ENCODE measurements at places on chromosomes 11 and 22. TPM values are rescaled to one million over a fixed set of nuclear protein-coding genes. Genes with fewer than 3 reads are reported as not detected.

The FGF19 gene
- not detected for total RNA-seq

The LMO2 gene
- total RNA-seq: 60.6 TPM

The DBX1 gene
- total RNA-seq: not detected

The KCNE3 gene
- 19.2 TPM for total RNA-seq

GRCh38 chr11:110712659-110713448, 617 bp upstream of the ARHGAP20 start:
- H3K27ac ChIP-seq: no peak overlapping the region
- no peaks in the 10 kb centered on the region for H3K36me3 ChIP-seq
- peak; percentile 66 for DNase-seq
- H3K27me3 ChIP-seq: peaks cover 9% of the 10 kb centered on the region
- H3K4me3 ChIP-seq: peak overlapping the region; percentile 8
- H3K4me1 ChIP-seq: no peaks in the 10 kb centered on the region

The SYT13 gene
- total RNA-seq: 6.8 TPM

GRCh38 chr11:126194121-126194543, 17.3 kb downstream of the RPUSD4 start:
- no peak overlapping the region for H3K4me3 ChIP-seq
- no peaks in the 10 kb centered on the region for H3K4me1 ChIP-seq
- no peak overlapping the region for H3K27ac ChIP-seq
- no peaks in the 10 kb centered on the region for H3K27me3 ChIP-seq
- H3K36me3 ChIP-seq: peaks cover 3% of the 10 kb centered on the region

The CSRP3 gene
- total RNA-seq: not detected

DNA sequence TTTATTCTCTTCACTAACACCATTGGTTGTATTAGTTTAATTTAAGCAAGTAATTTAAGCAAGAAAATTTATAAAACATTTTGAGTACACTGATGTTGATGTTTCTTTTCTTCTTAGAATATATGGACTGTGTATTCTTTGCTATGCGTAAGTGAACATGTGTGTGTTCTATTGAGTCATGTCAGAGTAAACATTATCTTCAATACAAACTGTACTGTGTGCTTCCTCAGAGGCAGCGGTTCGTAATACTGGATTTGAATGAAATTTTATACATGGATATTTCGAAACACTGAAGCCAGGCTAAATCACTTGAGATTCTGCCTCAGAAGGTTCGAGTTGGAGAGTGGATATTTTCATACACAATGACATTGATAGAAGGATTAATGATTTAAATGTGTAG, 452.6 kb downstream of the LUZP2 start:
- no peak for DNase-seq
- H3K27ac ChIP-seq: no peak overlapping the region

The UBQLNL gene
- total RNA-seq: 0.69 TPM

The PAX6 gene
- not detected for total RNA-seq

The INPP5J gene
- 6.2 TPM for total RNA-seq

- H3K4me1 ChIP-seq: peaks cover 42% of the 10 kb centered on the region
- DNase-seq: peak; percentile 86
- no peaks in the 10 kb centered on the region for H3K27me3 ChIP-seq
- no peak overlapping the region for H3K27ac ChIP-seq
- no peaks in the 10 kb centered on the region for H3K36me3 ChIP-seq
Observed at GRCh38 chr22:39170825-39171622, 18.5 kb upstream of the CBX7 start.

GRCh38 chr11:16902182-16902581, 112.0 kb downstream of the PLEKHA7 start:
- no peaks in the 10 kb centered on the region for H3K36me3 ChIP-seq
- H3K4me1 ChIP-seq: peaks cover 23% of the 10 kb centered on the region
- no peaks in the 10 kb centered on the region for H3K27me3 ChIP-seq
- no peak overlapping the region for H3K27ac ChIP-seq

GRCh38 chr22:23467721-23468294, 112.3 kb downstream of the IGLL1 start:
- no peaks in the 10 kb centered on the region for H3K27me3 ChIP-seq
- no peaks in the 10 kb centered on the region for H3K36me3 ChIP-seq
- H3K27ac ChIP-seq: no peak overlapping the region
- no peaks in the 10 kb centered on the region for H3K4me1 ChIP-seq
- DNase-seq: no peak
- H3K4me3 ChIP-seq: no peak overlapping the region

- no peaks in the 10 kb centered on the region for H3K36me3 ChIP-seq
- DNase-seq: no peak
- H3K4me1 ChIP-seq: no peaks in the 10 kb centered on the region
- H3K27me3 ChIP-seq: no peaks in the 10 kb centered on the region
- no peak overlapping the region for H3K27ac ChIP-seq
Observed at GRCh38 chr11:66901964-66902390, 45.1 kb downstream of the LRFN4 start.

The NOL12 gene
- 27.5 TPM for total RNA-seq

GRCh38 chr11:41779401-41779960, 320.0 kb upstream of the LRRC4C start:
- no peaks in the 10 kb centered on the region for H3K4me1 ChIP-seq
- H3K4me3 ChIP-seq: no peak overlapping the region
- H3K36me3 ChIP-seq: no peaks in the 10 kb centered on the region
- no peaks in the 10 kb centered on the region for H3K27me3 ChIP-seq
- no peak overlapping the region for H3K27ac ChIP-seq

DNA sequence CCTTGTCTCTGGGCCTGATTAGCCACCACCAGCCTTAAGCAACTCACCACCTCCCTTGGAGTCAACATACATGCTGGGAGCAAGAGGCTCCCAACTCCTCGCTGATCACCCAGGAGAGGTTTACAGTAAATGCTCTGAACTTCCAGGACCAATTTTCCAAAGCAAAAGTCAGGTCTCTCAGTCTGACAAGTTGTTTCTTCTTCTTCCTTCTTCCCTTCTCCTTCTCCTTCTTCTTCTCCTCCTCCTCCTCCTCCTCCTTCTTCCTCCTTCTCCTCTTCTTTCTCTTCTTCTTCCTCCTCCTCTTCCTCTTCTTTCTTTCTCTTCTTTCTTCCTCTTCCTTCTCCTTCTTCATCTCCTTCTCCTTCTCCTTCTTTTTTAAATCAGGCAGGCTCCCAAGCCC, 148.2 kb downstream of the NECTIN1 start:
- no peak for DNase-seq
- no peaks in the 10 kb centered on the region for H3K27me3 ChIP-seq

- H3K36me3 ChIP-seq: no peaks in the 10 kb centered on the region
- no peak overlapping the region for H3K4me3 ChIP-seq
- H3K4me1 ChIP-seq: peaks cover 3% of the 10 kb centered on the region
- H3K27me3 ChIP-seq: no peaks in the 10 kb centered on the region
- no peak for DNase-seq
Observed at GRCh38 chr11:8038393-8038792, 42.6 kb upstream of the TUB start.

DNA sequence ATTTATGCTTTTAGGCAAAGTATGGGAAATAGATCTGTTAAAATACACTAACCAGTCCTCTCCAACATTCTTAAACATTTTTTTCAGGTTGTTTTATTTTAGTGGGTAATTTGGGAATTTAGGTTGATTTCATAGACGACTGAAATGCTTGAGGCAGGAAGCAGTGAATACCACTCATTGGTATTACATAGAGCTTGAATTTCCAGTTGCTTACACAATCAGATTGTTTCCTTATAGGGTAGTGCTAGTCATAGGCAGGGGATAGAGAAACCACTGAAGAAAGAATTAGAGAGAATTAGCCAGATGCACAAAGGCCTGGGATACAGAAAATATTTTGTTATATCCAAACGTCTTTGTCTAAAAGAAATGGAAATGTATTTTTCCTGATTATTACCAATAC, 23.9 kb upstream of the LYVE1 start:
- DNase-seq: no peak
- H3K27ac ChIP-seq: no peak overlapping the region
- no peaks in the 10 kb centered on the region for H3K4me1 ChIP-seq

The LIMK2 gene
- total RNA-seq: 48.2 TPM

The MYO7A gene
- total RNA-seq: 10.7 TPM

DNA sequence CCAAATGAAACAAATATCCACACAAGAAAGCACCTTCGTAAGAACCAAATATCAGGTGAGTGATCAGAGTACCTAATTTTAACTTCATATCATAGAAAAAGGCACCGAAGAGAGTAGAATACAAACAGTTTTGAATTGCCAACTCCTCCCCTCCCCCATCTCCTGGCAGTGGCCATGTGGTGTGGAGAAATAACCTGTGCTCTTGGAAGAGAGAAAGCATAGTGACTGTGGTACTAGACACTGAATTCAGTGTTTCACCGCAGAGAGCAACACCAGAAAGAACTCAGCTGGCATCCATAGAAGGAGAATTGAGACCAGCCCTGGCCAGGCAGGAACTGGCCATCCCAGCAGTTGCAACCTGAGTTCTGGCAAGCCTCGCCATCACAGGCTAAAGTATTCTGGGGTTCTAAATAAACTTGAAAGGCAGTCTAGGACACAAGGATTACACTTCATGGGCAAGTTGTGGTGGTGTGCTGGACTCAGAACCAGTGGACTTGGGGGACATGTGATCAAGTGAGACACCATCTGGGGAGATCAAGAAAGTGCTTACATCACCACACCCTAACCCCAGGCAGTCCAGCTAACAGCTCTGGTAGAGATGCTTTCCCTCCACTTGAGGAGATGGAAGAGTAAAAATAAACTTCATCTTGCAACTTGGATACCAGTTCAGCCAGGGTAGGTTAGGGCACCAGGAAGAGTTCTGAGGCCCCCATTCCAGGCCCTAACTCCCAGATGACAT, 1003.2 kb downstream of the NTM start:
- no peak for DNase-seq
- no peak overlapping the region for H3K27ac ChIP-seq
- no peak overlapping the region for H3K4me3 ChIP-seq
- H3K27me3 ChIP-seq: no peaks in the 10 kb centered on the region

DNA sequence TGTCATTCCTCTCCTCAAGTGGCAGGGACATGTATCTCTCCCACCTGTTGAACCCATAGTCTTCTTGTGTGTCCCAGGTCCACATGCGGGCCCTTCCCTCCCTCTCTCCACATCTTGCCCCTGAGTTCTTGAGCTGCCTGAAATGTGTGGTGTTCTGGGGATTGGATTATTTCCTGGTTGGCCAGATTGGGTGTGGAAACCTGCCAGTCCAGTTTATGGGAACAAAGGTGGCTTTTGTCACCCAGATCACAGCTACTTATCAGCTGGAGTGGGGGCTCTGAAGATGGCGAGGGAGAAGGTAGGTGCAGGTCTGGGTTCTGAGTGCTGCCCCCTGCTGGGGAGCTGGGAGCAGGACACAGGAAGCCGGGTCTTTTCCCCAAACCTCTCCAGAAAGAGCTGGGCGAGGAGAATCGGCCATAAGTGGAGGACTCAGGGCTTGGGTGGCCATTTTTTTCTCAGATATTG, 14.2 kb downstream of the DTX4 start:
- no peak overlapping the region for H3K27ac ChIP-seq
- H3K4me1 ChIP-seq: peaks cover 12% of the 10 kb centered on the region
- peaks cover 14% of the 10 kb centered on the region for H3K36me3 ChIP-seq
- no peaks in the 10 kb centered on the region for H3K27me3 ChIP-seq

The LRRC32 gene
- total RNA-seq: 136 TPM

The TNNT3 gene
- total RNA-seq: 0.60 TPM

GRCh38 chr11:2393111-2393868, 7.3 kb upstream of the TSSC4 start:
- peaks cover 2% of the 10 kb centered on the region for H3K36me3 ChIP-seq
- H3K27me3 ChIP-seq: no peaks in the 10 kb centered on the region
- peaks cover 13% of the 10 kb centered on the region for H3K4me1 ChIP-seq
- H3K4me3 ChIP-seq: no peak overlapping the region

The SLC25A1 gene
- 62.6 TPM for total RNA-seq

DNA sequence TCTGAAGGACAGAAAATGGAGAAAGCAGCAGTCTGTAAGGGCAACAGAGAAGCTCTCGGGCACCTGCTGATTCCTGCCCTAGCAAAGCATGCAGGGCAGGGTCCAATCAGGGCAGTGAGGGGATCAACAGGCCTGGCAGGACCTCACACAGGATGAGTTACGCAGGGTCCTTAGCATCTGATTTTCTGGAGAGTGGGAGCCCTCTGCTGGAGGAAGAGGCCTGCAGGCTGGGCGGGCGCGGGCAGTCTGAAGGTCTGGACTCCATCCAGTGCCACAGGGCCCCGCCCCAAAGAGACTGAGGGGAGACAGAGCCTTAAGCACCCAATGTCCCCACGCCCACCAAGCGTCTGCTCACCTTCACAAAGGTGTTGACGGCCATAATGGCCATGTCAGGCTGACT, 28.9 kb downstream of the AP1B1 start:
- H3K27me3 ChIP-seq: no peaks in the 10 kb centered on the region
- H3K36me3 ChIP-seq: no peaks in the 10 kb centered on the region
- no peaks in the 10 kb centered on the region for H3K4me1 ChIP-seq
- peak; percentile 62 for DNase-seq

DNA sequence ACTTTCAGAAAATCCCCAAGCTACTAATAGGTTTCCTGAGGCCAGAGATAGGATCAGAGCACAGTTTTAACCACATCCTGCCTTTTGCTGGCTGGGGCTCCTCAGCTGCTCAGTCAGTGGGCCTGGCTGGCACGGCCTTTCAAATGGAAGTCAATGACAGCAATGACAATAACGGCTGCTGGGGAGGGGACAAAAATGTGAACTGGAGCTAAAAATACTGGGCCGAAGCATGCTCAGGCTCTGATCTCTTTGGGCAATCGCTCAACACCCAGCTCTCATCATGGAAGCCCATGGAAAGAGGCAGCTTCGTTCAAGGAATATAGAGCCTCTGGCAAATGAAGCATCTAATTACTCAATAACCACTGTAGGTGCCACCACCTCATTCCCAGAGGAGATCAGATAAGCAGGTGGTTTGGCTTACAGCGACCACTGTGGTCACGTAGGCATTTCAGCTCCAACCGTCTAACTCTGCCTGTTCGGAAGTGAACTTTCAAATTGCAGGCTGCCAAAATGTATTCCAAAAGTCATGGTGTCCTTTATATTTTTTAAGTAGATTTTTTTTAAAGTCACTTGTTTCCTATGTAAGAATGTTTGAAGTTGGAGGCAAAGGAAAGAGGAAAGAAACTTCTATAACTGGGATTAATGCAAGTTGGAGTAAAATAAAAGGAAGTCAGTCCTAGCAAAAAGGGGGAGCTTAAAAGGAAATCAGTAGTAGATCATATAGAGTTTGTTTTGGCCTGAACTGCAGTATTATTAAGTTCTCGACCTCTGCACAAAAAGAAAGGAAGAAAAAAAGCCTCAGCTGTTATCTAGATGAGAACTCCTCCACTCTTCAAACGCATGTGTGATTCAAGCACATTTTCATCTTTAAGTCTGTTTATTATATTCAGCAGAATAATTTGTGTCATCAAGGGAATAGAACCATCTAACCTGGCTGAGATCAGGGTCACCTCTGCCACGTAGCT, 14.1 kb downstream of the WT1 start:
- H3K36me3 ChIP-seq: peaks cover 17% of the 10 kb centered on the region
- H3K4me3 ChIP-seq: no peak overlapping the region
- DNase-seq: peak; percentile 60
- peaks cover 4% of the 10 kb centered on the region for H3K27me3 ChIP-seq
- peaks cover 2% of the 10 kb centered on the region for H3K4me1 ChIP-seq
- H3K27ac ChIP-seq: no peak overlapping the region

The SCGB1C1 gene
- not detected for total RNA-seq

GRCh38 chr11:103380031-103380430, 270.8 kb downstream of the DYNC2H1 start:
- H3K27ac ChIP-seq: no peak overlapping the region
- no peaks in the 10 kb centered on the region for H3K27me3 ChIP-seq
- no peak overlapping the region for H3K4me3 ChIP-seq

All from kidney (tissue), 22 donors.